ENCODE measurements at places on chromosomes 12 and 14.

- no peak for DNase-seq
These were observed 943.0 kb downstream of the GALC start for GRCh38 chr14:87049950-87050349.

DNA sequence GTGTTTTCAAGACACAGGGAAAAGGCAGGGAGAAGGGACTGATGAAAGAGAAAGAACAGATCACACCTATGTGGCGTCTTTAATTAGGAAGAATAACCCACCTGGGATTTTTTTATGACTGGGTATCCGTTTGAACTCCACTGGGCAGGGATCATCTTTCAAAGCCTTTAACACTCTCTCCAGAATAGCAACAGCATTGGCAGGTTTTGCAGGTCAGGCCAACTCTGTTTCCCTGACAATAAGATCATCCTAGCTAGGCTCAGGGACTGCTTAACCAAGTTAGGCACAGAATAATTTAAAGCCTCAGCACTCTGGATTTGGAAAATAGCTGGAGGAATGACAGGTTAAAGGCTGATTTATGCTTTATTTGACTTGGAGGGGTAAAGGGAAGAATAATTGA is 117.6 kb downstream of the SUDS3 start:
- DNase-seq: no peak

- no peak for DNase-seq
These were observed 268.7 kb downstream of the AKAP6 start for GRCh38 chr14:32597771-32598170.

GRCh38 chr12:95083938-95084337 is 10.5 kb upstream of the NR2C1 start:
- DNase-seq: no peak

GRCh38 chr12:40012711-40013110 is 93.2 kb downstream of the SLC2A13 start:
- no peak for DNase-seq

DNA sequence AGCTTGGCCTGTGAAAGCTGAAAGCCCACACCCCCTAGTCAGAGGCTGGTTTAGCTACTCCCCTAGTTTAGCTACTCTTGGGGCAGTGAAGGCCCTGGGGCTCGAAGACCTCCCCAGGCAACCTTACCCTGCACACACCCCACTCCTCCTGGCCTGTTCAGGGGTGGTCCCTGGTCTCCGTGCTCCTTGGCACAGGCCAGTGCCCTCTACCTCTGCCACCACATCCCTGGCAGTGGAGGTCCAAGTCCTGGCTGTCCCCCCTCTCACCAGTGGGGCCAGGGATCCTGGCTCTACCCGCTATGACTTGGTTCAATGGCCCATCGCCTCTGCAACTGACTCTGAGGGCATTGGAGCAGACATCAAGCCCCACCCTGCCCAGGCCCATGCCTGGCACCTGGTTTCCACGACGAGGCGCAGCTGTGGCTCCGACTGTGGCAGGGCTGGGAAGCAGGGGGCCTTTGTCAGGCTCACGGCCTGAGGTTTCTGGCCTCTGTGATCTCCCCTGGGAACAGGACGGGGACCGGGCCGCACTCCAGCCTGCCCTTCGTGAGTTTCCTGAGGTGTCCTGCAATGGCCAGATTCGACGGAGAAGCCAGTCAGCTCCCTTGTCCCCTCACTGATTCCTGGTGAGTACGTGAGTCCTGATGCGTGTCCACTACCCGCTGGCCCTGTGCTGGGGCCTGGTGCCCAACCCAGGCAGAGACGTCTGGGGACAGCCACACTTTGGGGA is 5.7 kb downstream of the TMEM121 start:
- DNase-seq: no peak

DNA sequence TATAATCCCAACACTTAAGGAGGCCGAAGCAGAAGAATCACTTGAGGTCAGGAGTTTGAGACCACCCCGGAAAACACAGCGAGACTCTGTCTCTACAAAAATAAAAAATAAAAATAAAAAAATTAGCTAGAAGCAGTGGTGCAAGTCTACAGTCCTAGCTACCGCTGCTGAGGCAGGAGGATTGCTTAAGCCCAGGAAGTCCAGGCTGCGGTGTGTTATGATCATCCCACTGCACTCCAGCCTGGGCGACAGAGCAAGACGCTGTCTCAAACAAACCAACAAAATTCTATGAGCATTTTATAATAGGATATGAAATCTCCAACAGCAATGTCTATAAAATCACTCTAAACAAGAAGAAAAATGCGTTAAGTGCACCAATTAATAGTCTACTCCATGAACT is 75.3 kb downstream of the PPP1R12A start:
- no peak for DNase-seq

DNA sequence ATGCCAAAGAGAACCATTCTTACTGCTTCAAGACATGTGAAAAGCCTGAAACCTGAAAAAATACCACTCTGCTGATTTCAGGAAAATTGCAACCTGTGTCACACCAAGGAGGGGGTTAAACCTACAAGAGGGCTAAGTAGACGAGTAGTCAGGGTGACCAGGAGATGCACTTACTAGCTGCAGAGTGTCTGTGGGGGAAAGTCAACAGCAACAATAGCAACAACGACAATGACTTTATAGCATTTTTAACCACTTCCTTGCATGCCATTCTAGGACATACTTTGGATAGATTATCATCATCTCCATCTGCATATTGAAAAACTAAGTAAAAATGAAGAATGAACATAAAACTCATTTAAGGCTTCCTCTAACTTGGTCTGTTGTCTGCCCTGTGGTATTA is 902.7 kb downstream of the BCL11B start:
- DNase-seq: no peak

DNA sequence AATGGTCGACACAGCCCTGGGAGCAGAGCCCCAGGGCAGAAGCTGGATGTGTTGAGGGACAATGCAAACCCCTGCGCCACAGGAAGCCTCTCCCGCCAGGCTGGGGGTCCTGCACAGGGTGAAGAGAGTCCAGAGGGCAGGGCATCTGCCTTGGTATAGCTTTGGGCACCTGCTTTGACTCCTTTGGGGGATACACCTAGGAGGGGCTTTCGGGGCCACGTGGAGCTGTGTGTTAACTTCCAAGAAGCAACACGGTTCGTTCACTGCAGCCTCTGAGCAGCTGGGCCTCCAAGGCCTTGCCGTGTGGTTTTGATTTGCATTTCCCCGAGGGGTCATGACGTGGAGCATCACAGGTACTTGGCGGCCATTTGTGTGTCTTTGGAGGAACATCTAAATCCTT is 5.8 kb upstream of the PUS1 start:
- DNase-seq: no peak

DNA sequence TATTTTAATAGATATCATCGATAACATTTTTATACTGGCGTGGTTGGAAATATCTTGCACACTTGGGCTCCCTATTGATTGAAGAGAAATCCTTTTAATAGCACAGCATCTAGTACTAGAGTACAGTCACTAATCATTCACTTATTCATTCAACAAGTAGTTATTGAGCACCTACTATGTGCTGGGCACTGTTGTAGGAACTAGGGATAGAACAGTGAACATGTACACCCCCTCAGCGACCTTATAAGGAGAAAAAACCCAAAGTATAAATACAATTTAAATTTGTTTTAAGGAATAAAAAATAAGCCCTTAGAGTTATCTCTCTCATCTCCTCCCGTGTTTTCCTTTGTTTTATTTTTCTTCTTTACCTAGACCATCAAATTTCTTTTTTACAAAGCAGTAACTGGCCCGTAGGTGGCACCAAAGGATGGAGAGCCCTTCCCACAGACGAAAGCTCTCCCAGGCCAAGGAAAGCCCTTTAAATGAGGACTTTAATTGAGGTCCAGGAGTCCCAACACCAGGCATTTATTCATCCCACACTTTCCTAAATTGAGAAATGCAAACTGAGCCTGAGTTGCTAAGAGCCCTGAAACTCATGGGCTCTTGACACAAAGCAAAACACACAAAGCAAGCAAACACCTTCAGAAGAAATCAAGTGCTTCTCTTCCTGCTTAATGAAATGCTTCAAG is 29.0 kb downstream of the PEBP1 start:
- no peak for DNase-seq

DNA sequence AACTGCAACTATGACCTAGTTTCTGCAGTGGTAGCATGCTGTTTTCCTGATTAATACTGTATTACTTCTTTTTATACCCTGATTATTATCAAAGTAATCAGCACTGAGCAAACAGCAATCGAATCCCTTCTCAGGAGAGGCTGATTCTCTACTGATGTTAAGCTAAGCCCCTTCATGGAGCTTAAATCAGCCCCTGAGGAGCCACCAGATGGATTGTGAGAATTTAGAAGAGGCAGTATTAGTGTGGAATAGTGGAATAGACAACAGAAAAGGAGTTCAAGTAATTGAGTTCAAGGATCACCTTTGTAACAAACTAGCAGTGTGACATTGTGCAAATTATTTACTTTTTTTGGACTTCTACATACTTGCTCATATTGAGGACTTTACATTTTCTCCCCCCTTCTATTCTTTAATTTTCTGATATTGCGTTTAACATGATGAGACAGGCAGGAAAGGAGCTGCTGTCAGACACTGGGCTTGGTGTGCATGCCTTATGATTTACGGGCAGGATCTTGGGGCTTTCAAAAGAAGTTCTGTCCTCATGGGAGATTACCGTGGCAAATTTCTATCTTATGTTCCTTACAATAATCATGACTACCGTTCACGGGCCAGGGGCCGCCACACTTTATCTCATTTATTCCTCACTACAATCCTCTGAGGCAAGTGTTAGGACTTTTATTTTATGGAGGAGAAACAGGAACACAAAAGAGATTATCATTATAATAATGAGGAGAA is 68.0 kb downstream of the PTPRR start:
- no peak for DNase-seq

DNA sequence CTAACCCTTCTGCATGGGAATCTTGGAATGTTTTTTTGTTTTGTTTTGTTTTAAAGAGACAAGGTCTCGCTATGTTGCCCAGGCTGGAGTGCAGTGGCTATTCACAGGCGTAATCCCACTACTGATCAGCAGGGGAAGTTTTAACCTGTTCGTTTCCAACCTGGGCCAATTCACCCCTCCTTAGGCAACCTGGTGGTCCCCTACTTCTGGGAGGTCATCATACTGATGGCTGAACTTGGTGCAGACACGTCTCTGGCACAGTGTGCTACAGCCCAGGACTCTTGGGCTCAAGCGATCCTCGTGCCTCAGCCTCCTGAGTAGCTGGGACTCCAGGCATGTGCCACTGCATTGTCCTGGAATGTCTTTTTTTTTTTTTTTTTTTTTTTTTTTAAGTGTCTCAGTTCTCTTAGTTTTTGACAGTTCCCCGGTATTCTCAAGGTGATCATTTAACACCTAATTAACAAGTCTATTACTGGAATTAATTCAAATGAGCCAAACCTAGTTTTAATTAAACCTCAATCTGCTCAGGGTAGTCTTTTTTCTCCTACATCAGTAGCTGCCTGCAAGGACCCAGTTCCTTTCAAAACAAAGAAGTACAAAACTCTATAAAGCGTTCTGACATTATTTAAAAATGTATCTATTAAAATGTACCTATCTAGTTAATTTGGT is 49.0 kb upstream of the ISM2 start:
- DNase-seq: no peak

DNA sequence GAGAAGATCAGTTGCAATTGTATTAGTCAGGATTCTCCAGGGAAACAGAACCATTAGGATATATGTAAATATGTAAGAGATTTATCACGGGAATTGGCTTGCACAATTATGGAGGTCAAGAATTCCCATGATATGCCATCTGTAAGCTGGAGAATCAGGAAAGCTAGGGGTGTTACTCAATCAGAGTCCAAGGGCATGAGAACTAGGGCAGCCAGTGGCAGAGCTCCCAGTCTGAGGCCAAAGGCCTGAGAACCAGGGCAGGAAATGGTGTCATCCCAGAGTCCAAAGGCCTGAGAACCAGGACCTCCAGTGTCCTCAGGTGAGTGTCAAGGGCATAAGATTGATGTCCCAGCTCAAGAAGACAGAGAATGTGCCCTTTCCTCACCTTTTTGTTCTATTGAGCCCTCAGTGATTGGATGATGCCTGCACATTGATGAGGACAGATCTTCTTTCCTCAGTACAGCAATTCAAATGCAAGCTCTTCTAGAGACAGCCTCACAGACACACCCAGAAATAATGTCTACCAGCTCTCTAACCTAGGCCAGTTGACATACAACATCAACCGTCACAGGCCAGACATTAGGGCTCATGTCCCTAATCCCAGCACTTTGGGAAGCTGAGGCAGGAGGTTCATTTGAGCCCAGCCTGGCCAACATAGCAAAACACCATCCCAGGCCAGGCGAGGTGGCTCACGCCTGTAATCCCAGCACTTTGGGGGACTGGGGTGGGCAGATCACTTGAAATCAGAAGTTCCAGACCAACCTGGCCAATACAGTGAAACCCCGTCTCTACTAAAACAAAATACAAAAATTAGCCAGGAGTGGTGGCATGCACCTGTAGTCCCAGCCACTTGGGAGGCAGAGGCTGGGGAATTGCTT is 34.9 kb upstream of the ZNF740 start:
- DNase-seq: no peak

- DNase-seq: no peak
These were observed 51.5 kb upstream of the RASSF3 start for GRCh38 chr12:64558754-64559153.

GRCh38 chr14:100529561-100530031 is 57.6 kb downstream of the BEGAIN start:
- DNase-seq: no peak

- no peak for DNase-seq
These were observed 95.7 kb downstream of the PAPLN start for GRCh38 chr14:73333031-73333430.

GRCh38 chr14:38253676-38254075 is 2.2 kb downstream of the CLEC14A start:
- no peak for DNase-seq

DNA sequence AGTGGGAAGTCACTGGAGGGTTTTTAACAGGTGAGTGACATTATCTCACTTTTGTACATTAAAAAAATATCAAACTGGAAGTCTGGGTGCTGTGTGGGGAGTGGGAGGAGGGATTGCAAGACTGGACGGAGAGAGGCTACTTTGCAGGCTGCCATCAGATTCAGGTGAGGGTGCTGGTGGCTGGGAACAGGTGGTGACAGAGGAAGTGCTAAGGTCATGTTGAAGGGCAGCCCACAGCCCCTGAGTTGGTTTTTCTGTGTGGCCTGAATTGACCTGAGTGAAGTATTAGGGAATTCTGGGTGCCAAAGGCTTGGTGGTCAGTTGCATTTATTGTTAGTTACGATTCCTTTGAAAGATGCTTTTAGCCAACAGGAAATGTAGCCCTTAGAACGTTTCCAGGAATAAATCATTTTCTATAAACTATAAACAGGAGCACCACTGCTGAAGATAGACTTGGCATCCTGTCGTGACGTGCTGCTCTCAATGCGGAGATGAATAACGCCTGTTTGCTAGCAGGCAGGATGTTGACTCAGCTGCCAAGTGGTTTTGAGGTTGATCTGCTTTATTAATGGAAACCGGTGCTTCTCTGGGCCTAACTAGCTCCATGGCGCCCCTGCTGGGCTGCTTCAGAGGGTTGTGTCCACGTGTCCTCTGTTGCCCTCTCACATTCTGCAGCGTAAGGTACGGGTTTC is 707.5 kb upstream of the TMEM132C start:
- DNase-seq: peak; percentile 81

Data from stimulated activated CD4-positive, alpha-beta T cell treated with anti-CD3 and anti-CD28 coated beads, Interleukin-1b, Interleukin-23, amount 100 ng/mL, for 48 hours (primary cell).